Endodermal cell (in vitro differentiated cells): ENCODE measurements at places on chromosomes 6 and 20.

GRCh38 chr20:58492795-58493524, 22.2 kb downstream of the APCDD1L start:
- peak; percentile 24 for DNase-seq

DNA sequence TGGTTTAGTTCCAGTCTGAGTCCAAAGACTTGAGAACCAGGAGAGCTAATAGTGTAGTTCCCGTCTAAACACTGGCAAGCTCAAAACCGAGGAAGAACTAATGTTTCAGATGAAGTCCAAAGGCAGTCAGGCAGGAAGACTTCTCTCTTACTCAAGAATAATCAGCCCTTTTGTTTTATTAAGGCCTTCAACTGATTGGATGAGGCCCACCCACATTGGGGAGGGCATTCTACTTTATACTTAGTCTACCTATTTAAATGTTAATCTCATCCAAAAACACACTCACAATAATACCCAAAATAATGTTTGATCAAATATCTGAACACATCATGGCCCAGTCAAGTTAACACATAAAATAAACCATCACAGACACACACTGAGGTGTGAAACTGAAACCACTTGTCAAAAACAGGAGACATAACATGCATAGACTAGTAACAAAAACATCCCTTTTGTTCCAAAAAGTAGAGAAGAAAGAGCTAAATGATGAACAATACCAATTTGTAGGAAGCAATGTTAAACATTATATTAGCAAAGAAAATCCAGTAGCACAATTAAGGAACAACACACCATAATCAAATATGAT, 50.2 kb upstream of the SENP6 start:
- DNase-seq: no peak

GRCh38 chr6:112153926-112154607, 66.7 kb downstream of the FAM229B start:
- DNase-seq: no peak

DNA sequence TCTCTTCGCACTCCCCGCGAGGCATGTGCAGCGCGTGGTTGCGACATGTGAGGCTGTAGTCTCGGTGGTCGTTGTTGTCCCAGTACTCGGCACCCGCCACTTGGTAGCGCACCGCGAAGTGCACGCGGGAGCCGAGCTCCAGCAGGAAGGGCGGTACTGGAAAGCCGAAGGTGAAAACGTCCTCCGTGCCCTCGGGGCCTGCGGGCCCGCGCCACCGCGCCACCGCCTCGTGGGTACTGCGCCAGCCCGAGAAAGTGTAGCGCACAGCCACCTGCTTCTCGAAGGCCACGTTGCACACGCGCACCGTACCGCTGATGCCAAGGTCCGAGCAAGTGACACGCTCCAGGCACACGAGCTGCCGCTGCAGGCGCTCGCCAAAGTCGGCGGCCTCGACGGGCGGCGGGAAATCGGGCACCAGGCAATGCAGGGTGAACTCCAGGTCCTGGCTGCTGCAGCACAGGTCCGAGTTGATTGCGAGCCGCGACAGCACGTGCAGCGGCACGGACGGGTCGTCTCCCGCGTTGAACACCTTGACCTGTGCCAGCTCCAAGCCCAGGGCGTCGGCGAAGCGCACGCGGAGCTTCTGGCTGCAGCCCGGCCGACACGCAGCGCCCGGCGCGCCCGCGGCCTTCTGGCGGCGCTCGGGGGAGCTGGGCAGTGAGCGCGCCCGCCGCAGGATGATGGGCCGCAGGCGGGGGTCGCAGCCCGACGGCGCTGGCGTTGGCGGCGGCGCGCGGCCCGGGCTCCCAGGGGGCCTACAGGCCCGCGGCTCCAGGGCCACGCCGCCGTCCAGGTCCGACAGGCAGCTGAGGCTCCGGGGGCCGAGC, 840 bp downstream of the PPP1R3D start:
- DNase-seq: peak; percentile 77

- peak; percentile 89 for DNase-seq
Observed at GRCh38 chr6:10521104-10521808, at the start of gene GCNT2. Gene GCNT2, plus strand, starts transcription at chr6:10521351. Its CDS starts 7,561 bp downstream, at chr6:10528912.

DNA sequence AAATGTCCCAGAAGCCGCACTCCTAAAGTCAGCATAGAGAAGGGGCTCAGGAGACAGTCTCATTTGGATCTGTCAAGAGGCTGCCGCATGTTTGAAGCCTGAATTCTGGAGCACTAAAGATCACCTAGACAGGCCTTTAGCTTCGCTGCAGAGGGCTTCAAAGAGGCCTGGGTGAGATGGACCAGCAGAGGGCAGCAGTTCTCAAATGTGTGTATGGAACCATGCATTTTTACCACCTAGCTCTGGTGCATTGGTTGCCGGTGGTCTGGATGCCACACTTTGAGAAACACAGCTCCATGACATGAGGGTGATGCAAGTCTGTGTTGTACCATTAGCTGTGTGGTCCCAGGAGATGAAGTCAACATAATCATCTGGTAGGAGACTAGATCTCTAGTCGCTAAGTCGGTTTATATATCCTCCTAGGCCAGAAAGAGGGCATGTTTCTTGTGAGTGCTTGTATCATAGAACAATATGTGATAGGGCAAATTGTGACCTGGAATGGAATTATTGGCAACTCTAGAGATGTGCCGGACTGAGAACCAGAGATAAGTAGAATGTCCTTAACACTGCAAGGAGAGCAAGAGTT, 64.8 kb downstream of the KIAA0319 start:
- peak; percentile 95 for DNase-seq

- DNase-seq: peak; percentile 76
Observed at GRCh38 chr20:911882-912600, 4.1 kb downstream of the ANGPT4 start.

DNA sequence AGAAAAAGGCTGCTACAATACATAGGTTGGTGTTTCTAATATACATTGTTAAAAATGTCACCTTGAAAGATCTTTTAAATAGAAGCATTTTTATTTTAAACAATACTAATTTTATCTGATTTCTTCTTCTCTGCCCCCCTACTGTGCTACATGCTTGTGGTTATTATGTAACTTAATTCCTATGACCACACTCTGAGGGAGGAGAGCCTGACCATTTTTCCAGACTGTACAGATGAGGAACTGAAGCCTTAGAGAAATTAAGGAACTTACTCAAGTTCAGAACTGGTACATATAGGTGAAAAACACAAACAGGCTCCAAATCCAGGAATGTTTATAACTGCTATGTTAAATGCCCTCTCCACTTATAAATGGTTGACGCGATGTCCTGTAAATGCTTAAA, 43.4 kb upstream of the ARHGAP18 start:
- DNase-seq: no peak

DNA sequence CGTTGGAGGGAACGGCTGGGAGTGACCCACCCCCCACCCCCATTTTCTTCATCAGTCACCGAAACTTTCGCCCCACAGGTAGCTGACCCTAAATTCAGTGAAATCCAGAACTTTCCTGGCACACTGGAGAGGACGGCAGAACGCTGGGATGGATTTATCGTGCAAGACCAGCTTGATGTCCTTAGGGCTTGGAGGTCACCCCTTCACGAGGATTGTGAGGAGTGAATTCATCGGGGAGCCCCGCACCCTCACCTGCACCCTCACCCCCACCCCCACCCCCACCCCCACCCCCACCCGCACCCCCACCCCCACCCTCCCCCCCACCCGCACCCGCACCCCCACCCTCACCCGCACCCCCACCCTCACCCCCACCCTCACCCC, 13.3 kb upstream of the TCFL5 start:
- DNase-seq: no peak
